HS-27A (cell line): ENCODE measurements at places on chromosomes 1 and 21.

- DNase-seq, result no peak
Measured at GRCh38 chr1:112793631-112794565, 78.8 kb upstream of the PPM1J start.

- no peak for DNase-seq
Measured at GRCh38 chr1:229273507-229274232, 2.8 kb downstream of the RAB4A start.

DNA sequence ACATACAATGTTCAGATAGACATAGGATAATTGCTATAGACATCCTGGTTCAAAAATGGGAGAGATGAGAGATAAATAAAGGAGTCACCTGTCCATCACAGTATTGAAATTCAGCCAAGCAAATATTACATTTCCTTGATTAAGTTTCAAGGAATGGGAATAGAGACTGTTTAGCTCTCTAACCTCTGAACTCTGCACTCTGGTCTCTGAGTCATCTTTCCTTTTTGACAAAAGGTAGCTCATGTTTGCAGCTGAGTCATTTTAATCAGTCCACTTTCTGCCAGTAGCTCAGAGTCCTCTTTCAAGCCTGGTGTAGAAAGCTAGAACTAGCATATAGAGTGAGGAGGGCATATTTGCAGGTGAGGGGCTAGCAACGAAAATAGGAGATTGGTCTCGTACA lies 51.4 kb upstream of the GJA8 start:
- DNase-seq, result no peak

DNA sequence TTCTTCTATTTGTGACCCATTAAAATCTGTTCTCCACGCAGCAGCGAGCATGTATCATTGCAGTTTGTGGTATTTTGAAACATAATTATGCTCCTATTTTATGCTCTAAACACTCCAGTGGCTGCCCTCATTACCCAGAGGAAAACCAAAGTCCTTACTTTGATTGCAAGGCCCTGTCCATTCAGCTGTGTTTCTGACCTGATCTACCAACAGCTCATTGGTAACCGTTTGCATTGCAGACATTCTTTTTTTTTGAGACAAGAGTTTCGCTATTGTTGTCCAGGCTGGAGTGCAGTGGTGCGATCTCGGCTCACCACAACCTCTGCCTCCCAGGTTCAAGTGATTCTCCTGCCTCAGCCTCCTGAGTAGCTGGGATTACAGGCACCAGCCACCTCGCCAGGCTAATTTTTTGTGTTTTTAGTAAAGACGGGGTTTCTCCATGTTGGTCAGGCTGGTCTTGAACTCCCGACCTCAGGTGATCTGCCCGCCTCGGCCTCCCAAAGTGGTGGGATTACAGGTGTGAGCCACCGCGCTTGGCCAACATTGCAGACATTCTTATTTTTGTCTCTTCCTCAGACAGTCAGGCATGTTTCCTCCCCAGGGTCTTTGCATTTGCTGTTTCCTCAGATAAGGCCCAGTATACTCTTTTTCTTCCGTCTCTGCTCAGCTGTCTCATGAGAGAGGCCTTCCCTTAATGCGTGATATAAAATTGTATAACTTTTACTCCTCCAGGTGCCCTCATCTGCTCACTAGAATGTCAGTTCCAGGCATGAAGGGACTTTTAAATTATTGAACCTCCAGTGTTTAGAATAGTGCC lies 32.5 kb downstream of the THRAP3 start:
- DNase-seq, result no peak

GRCh38 chr1:164771619-164772361 lies 212.8 kb downstream of the PBX1 start:
- DNase-seq, result no peak

- DNase-seq, result no peak
Measured at GRCh38 chr21:35222541-35222941, 173.4 kb upstream of the RUNX1 start.

- DNase-seq, result no peak
Measured at GRCh38 chr1:38273196-38273804, 226.7 kb upstream of the POU3F1 start.

- DNase-seq, result no peak
Measured at GRCh38 chr21:42495027-42495426, 997 bp downstream of the RSPH1 start.

GRCh38 chr1:156663178-156663577 lies 14.0 kb downstream of the NES start:
- DNase-seq, result no peak
